Stimulated activated CD4-positive, alpha-beta T cell treated with anti-CD3 and anti-CD28 coated beads, TNF-alpha, amount 100 ng/mL, for 1 hour (primary cell): ENCODE measurements at places on chromosomes 5 and 9.
A peak's percentile ranks its signal among the peaks of the same experiment; 100 is the strongest.

- DNase-seq, result no peak
Observed at GRCh38 chr5:40654377-40654991, 25.2 kb upstream of the PTGER4 start.

- no peak for DNase-seq
Observed at GRCh38 chr9:94110821-94111252, 26.6 kb downstream of the PTPDC1 start.

DNA sequence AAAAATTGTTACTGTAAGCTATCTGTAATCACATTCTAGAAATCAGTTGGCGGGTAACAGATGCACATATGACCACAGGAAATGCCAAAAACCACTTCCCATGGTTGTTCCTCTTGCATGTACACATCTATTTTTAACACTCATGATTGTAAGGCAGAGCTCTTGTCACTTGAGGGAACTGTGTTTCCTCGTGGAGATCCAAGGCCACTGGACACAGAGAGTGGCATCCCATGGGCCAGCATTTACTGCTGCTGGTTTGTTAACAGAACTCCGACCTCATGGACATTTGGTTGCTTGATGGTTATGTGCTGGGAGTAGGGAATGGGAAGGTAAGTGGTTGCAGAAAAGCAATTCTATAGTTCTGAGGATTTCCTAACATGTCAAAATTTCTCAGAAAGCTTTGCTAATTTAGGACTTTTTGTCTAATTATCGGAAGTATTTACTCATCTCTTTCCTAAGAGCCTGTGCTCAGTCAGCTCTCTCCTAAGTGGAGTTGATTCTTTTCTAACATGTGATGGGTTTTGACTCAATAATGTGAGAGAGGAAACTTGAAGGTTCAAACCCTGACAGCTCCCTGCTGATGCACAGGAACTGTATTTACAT, 202.0 kb upstream of the NR3C1 start:
- DNase-seq, result no peak

- no peak for DNase-seq
Observed at GRCh38 chr9:83936523-83936922, 15.3 kb upstream of the KIF27 start.

GRCh38 chr9:125655066-125655633, 51.9 kb downstream of the MAPKAP1 start:
- DNase-seq, result no peak

DNA sequence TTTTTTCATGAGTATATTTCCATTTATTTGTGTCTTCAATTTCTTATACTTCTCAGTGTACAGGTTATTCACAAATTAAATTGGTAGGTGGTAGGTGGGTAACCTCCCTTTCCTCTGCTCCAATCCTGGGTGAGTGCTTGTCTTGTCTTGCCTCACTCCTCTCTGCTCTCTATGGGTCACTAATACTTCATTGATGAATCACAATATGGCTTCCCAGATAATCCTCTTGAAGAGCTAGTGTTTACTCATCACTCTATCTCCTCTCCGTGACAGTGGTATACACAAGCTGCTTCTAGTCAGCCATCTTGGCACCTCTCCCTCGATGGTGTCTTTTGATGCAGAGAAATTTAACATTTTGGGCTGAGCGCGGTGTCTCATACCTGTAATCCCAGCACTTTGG, 331.8 kb upstream of the NMUR2 start:
- no peak for DNase-seq

GRCh38 chr5:177116631-177117373, 16.8 kb upstream of the NSD1 start:
- DNase-seq, result peak; percentile 68

DNA sequence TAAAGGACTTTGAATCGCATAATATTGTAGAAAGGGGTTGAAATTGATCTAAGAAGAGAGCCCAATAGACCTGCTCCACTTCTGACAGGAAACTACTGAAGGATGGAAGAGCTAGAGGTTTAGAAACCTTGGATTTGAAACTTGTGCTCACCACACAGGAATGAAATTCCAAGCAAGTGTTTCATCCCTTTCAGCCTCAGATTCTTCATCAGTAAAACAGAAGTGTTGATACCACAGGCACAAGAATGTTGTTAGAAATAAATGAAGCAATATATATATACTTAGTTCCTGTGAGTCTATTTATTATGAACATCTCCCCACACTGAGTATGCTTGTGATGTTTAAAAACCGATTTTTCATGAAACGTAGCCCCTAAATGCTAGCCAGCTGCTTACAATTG, 43.8 kb downstream of the PRRC1 start:
- DNase-seq, result no peak

DNA sequence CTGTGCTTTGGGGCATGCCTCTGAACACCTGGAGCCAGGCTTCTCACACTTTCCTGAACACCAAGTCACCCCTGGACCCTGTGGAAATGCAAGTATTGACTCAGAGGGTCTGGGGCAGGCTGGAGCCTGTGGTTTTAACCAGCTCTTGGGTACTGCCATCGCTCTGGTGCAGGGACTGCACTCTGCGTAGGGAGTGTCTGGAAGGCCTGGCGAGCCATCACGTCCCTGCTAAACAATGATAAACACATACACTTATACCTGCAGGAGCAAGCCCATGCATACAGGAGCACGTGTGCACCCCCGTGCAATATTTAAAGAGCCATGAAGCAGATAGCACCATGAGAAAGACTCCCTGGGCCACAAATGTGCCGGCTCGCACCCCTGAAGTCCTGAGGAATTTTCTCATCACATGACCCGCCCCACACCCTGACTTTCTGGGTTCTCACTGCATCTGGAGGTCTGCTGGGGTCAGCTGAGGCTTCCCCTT, 267.7 kb downstream of the GADD45G start:
- DNase-seq, result no peak

DNA sequence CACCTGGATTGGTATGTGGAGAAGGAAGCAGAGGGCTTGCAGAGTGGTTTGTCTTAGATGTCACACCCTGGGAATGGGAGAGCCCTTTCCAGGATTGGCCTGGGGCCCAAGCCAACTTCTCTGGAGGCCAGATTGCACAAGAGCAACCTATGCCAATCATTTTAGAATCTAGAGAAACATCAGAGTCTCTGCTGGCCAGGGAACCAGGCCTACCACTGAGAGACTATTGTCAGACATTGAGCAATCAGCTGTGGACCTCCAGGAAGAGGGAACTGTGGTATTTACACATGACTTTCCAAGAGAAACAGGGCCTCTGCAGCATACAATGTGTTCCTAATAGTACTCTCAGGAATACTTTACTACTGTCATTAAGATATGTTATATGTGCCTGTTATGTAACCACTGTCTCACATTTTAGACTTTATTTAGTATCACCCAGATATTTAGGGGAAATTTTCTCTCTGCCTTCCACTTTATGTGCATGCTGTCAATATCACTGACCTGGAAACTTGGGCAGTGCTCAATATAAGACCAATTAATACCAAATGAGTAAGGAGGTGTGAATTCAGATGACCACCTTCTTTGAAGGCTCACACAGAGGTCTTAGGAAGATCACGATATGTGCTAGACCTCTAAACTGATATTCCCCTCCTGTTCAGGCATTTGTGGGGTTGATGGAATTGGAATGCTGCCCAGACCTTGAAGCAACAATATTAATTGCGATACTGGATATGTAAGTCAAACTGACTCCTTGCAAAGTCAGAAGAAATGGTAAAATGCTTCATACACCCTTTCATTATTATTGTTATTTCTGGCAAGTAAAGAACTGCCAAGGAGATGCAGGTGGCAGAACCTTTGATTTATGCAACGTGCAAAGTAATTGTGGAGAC, 20.5 kb upstream of the CCL28 start:
- DNase-seq, result no peak

- DNase-seq, result no peak
Observed at GRCh38 chr9:91927922-91928510, 22.0 kb downstream of the ROR2 start.
